MCF 10A (cell line): ENCODE measurements at places on chromosomes 2 and 18.

- DNase-seq = peak; percentile 43
- no peak overlapping the region for H3K4me3 ChIP-seq
- H3K27me3 ChIP-seq = no peaks in the 10 kb centered on the region
- H3K27ac ChIP-seq = no peak overlapping the region
These were observed 41.6 kb upstream of the MAP4K4 start for GRCh38 chr2:101655702-101656422.

DNA sequence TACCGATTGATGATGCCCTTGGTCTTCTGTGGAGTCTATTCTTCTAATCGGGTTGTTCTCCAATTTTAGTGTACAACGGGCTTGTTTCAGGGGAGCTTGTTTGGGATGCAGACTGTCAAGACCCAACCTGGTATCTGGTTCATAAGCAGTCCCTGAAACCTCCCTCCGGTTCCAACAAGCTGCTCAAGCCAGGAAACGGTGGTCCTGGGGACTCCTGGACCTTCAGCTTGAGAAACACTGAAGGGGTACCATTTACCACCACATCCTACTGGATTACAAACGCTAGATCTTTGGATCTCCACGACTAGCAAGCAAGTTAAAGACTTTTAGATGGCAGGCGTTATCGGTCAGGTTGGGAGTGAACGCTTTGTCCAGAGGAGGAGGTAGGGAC is 2.0 kb downstream of the BCL2 start:
- no peak overlapping the region for H3K27ac ChIP-seq
- no peak for DNase-seq
- H3K36me3 ChIP-seq = peaks cover 5% of the 10 kb centered on the region
- peak overlapping the region; percentile 96 for H3K4me3 ChIP-seq
- H3K4me1 ChIP-seq = peaks cover 16% of the 10 kb centered on the region

DNA sequence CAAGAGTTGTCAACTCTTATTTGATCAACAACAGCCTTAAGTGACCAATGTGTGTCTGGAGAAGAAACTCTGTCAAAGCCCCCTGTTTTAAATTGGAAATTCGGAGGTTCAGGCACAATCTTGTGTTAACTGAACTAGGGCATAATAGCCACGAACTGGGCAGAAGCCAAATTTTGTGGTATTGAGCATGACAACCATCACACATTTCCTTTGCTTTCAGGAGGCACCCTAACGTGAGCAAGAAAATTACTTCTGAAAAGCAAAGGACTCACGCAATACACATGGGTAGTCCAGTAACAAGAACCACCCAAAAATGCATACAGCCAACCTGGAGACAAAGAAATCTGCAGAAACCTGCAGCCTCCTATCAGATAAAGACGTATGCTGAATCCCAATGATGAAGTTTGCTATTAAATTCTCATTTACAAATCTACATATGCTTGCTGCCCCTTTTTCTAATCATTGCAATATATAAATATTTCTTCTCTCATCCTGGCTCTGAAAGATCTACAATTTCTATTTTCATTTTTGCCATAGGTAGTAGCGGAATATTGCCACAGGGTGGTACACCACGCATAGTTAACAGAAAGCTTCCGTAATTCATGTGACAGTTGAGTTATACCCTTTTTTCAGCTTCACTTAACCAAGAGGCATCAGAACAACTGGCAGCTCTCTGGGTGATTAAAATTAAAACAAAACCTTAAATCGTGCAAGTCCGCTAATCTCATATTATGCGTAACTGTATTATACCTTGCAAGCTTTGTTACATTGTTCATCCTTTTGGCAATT is 495.8 kb downstream of the NRXN1 start:
- H3K27me3 ChIP-seq = no peaks in the 10 kb centered on the region
- no peaks in the 10 kb centered on the region for H3K36me3 ChIP-seq
- H3K4me1 ChIP-seq = no peaks in the 10 kb centered on the region
- peak; percentile 30 for DNase-seq
- H3K27ac ChIP-seq = no peak overlapping the region
- H3K4me3 ChIP-seq = no peak overlapping the region

GRCh38 chr2:161415034-161415986 is 787 bp upstream of the TBR1 start:
- H3K4me3 ChIP-seq = peak overlapping the region; percentile 17
- DNase-seq = no peak
- H3K27me3 ChIP-seq = peaks cover 41% of the 10 kb centered on the region
- peaks cover 14% of the 10 kb centered on the region for H3K4me1 ChIP-seq

GRCh38 chr18:5158587-5158986 is 38.5 kb downstream of the AKAIN1 start:
- no peaks in the 10 kb centered on the region for H3K4me1 ChIP-seq
- DNase-seq = no peak
- no peaks in the 10 kb centered on the region for H3K36me3 ChIP-seq
- H3K27me3 ChIP-seq = peaks cover 26% of the 10 kb centered on the region

DNA sequence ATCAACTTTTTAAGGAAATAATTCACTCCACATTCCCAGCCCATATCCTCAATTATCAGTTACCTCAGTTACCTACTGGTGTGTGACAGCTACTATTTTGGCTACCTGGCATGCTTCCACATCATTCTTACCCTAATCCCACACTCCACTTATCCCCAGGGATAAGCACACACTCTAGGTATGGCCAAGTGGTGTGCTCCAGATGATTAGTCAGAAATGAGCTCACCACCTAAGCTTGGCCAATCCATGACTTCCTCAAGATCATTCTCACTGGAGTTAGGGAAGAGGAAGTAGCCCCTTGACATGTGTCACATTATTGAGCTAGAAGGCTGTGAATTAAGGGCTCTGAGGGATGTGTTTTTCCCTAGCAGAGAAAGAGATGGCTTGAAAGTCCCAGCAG is 20.9 kb upstream of the SMAD4 start:
- H3K4me3 ChIP-seq = no peak overlapping the region
- DNase-seq = peak; percentile 6
- no peaks in the 10 kb centered on the region for H3K36me3 ChIP-seq
- H3K27me3 ChIP-seq = no peaks in the 10 kb centered on the region
